IPS-NIHi11 (cell line): ENCODE measurements at places on chromosomes 3 and 15.

DNA sequence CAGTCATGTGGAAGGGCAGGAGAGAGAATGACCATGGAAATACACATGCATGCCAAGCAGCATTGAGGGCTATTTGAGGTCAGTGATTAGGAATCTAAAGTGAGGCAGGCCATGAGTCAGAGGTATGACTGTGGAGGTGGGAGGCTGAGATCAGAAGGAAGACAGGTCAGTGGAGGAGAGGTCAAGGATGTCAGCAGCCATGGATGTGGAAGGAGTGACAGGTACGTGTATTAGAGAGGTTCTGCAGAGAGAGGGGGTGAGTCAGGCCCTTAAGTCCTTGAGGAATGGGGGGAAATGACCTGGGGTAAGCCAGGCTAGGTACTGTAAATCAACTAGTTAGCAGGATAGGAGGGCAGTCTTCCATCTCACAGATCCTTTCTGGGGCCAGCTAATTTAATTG, 166.6 kb downstream of the ANO10 start:
- peak; percentile 11 for DNase-seq

DNA sequence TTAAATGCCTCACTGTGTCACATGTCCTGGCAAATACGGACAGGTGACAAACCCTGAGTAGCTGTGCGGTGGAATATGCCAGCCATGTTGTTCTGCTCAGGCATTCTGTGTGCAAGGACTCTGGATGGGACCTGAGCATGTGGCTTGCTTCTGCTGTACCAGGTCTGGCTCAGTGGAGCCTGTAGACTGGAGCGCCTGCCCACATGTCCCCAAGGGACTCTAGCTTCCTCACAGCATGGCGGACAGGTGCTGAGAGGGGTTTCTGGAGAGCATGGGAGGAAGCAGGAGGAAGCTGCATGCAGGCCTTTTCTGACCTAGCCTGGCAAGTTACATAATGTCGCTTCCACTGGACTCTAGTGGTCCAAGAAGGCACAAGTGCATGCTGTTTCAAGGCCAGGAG, 96.3 kb downstream of the PLXNA1 start:
- no peak for DNase-seq

- no peak for DNase-seq
Observed at GRCh38 chr3:103057003-103057402, 622.2 kb downstream of the ZPLD1 start.

- DNase-seq, result no peak
Observed at GRCh38 chr15:51310064-51310463, 28.3 kb downstream of the CYP19A1 start.

- no peak for DNase-seq
Observed at GRCh38 chr3:196284396-196284795, 3.1 kb downstream of the PCYT1A start.

GRCh38 chr3:182716114-182716688, 77.1 kb upstream of the ATP11B start:
- DNase-seq, result no peak

DNA sequence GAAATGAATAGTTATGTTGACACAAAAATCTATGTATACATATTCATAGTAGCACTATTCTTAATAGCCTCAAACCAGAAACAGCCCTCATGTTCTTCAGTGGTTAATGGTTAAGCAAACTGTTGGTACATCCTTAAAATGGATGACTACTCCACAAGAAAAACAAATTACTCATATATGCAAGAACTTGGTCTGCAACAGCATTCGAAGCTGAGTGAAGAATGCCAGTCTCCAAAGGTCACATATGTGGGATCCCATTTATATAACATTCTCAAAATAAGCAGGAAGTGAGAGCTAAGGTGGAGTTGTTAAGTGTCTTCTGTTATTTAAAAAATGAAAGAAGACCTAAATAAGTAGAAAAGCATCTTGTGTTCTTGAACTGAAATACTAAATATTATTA, 365.7 kb downstream of the GABRG3 start:
- no peak for DNase-seq

- DNase-seq, result no peak
Observed at GRCh38 chr15:40006003-40006402, 33.0 kb downstream of the SRP14 start.

DNA sequence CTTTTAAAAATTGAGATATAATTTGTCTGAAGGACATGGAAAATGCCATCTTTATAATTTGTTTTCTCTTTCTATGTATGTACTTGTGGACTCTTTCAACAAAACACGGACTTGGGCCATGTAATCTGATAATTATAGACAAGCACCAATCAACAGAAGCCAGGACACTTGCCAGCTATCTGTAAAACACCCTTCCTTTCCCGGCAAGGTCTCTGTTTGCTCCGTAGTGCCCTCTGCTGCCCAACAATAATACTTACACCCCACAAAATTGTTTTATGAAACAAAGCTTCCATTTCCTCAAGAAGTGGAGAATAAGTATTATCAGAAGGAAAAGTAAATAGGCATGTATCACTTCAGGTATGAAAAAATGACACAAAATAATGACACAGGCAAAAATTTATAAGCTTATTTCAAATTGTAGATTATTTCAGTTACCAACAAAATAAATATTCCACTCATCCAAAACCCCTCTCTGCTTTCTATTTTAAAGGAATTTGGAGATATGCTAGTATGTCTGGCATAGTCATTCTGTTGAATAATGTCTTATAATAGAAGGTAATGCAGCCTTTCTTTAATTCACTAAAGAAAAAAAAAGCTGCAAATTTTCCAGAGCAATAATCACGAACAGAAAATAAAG, 32.8 kb downstream of the MYH15 start:
- DNase-seq, result peak; percentile 60

- DNase-seq, result no peak
Observed at GRCh38 chr3:128619146-128619890, 31.3 kb downstream of the RPN1 start.

DNA sequence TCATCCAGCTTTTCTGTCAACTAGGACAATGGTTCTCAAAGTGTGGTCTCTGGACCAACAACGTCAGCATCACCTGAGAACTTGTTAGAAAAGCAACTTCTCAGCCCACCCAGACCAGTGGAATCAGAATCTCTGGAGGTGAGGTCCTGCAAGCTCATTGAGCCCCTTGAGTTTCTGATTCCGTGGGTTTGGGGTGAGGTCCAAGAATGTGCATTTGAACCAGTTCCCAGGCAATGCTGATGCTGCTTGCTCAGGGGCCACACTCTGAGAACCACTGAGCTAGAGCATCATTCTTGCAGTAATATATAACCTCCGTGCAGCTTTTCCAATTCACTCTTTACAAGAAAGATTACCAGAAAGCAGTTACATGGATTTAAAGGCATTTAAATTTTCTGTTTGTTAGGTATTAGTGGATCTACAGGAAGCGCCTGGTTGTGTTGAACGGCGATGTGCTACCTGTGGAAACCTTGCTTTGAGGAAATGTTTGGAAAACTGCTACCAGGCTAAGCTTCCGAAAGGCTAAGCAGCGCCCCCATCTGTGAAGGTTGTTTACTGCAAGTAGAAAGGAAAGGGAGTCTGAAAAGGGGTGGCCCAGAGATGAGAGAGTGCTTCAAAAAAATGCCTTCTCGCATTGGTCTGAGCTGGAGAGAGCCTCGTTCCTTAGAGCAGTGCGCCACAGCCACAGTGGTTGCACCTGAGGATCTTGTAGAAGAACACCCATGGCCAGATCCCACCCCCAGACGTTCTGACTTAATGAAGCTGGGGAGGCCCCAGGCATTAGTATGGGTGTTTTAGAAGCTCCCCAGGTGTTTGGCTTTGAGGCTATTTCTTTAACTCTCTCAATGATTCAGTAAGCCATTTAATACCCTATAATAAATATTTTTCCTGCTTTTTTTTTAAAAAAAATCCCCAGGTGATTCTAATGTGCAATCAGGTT, 50.0 kb downstream of the RLBP1 start:
- peak; percentile 78 for DNase-seq

GRCh38 chr3:62672270-62672987, 202.8 kb downstream of the CADPS start:
- no peak for DNase-seq

- no peak for DNase-seq
Observed at GRCh38 chr3:155500194-155500818, 206.8 kb upstream of the STRIT1 start.

GRCh38 chr3:123337948-123338619, 110.8 kb downstream of the ADCY5 start:
- DNase-seq, result no peak

GRCh38 chr15:87724330-87724729, 532.2 kb downstream of the NTRK3 start:
- no peak for DNase-seq

DNA sequence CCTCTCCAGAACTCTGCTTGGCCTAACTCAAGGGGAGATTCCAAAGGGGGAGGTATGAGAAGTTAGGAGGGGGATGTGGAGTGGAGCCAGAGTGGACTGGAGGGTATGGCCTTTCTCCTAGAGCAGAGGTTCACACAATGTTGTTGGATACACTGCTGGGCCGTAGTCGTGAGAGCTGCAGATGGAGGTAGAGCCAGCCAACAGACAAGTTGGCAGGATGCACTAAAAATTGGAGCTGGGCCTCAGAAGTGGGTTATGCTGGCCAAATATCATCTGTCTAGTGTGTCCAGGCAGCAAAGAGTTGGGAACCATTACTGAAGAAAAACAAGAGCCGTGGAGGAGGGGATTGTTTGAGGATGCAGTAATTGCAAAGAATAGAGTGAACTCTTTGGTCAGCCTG, 27.7 kb upstream of the LRRFIP2 start:
- DNase-seq, result no peak

- DNase-seq, result peak; percentile 23
Observed at GRCh38 chr15:63553388-63553791, 43.8 kb upstream of the FBXL22 start.

GRCh38 chr3:127488141-127488672, 102.3 kb downstream of the TPRA1 start:
- DNase-seq, result no peak

- no peak for DNase-seq
Observed at GRCh38 chr3:43289401-43289800, 3.1 kb downstream of the SNRK start.
